Myocyte (in vitro differentiated cells): ENCODE measurements at places on chromosomes 5 and 9.

DNA sequence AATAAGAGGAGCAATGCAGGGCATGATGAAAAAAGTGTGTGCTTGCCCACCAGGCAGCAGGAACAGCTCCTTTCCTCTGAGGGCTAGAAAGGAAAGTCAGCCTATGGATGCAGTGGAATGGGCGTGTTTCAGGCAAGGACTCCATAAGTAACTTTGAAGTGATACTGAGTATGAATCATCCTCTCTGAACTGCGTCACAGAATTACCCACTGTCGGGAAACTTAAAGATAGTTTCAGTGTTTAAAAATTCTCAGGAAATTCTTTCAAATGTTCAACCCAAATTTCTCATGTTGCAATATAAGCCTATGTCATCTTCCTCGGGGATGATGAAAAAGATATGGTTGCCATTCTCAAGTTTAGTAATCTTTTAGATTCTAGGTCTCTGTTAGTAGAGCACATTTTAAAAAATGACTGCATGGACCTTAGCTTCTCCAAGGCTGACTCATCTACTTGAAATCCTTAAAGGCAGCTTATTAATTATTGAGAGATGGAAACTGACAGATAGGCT is 27.7 kb downstream of the PTCD2 start:
- DNase-seq, result no peak

- DNase-seq, result peak; percentile 50
These were observed 35.5 kb upstream of the ANXA2R start for GRCh38 chr5:43075319-43076293.

GRCh38 chr9:27560457-27560856 is 12.8 kb downstream of the C9orf72 start:
- DNase-seq, result no peak

GRCh38 chr5:81017320-81017719 is 57.2 kb downstream of the RASGRF2 start:
- no peak for DNase-seq

DNA sequence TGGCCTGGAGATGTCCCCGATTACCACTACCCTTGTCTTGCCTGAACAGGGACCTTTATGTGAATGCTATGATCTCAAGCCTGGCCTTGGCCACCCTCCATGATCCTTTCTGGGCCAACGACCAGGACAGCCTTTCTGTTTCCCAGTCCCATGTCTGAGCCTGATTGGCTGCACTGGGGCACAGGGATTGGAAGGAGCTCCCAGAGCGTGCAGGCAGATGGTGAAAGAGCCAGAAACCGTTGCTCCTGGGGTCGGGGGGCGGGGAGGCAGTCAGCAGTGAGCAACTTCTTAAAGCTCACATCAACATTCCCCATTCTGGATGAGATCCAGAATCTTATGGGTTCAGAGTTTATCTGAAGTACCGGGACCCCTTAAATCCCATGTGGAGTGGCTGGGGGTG is 84.4 kb downstream of the INSYN2B start:
- no peak for DNase-seq

- DNase-seq, result no peak
These were observed 7.7 kb upstream of the TMEFF1 start for GRCh38 chr9:100465274-100465673.

DNA sequence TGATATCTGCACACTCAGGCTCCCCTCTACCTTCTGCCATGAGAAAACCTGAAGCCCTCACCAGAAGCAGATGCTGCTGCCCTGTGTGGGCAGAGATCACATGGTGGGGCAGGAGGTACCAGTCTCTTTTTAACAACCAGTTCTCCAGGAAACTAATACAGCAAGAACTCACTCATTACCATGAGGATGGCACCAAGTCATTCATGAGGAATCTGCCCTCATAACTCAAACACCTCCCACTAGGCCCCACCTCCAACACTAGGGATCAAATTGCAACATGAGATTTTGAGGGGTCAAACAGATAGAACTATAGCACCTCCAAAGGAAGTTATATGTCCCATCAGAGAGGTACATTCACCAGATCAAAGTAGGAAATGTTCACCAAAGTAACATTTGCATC is 136.3 kb upstream of the SHB start:
- no peak for DNase-seq

GRCh38 chr5:146539973-146540372 is 24.0 kb upstream of the GPR151 start:
- no peak for DNase-seq

DNA sequence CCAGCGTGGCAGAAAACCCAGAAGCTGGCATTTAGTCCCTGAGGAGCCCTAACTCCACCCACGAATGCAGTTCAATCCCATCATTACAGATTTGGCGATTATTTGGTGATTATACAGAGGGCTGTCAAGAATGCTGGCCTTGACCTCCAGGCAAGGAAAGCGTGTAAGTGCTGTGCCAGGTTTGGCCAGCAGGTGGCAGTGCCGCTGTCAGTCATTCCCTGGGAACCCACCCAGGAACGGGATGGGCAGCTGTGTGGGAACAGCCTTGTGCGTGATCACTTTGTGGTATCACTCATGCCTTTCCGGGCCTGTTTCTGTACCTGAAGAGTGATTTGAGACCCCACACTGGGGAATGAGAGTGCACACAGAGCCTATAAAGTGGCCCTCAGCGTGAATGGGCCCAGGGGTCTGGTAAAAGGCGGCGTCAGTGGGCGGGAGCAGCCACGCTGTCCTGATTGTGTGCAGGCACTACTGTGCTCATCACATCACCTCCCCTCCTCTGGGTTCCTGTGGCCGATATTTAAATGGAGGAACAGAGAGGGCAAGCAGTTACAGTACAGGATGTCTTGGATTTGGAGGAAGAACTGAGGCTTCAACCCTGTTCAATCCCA is 215.6 kb downstream of the ROR2 start:
- DNase-seq, result peak; percentile 74

GRCh38 chr5:160685219-160685618 is 166.8 kb downstream of the ATP10B start:
- DNase-seq, result no peak

GRCh38 chr5:178182158-178182876 is 4.9 kb downstream of the GMCL2 start:
- no peak for DNase-seq

DNA sequence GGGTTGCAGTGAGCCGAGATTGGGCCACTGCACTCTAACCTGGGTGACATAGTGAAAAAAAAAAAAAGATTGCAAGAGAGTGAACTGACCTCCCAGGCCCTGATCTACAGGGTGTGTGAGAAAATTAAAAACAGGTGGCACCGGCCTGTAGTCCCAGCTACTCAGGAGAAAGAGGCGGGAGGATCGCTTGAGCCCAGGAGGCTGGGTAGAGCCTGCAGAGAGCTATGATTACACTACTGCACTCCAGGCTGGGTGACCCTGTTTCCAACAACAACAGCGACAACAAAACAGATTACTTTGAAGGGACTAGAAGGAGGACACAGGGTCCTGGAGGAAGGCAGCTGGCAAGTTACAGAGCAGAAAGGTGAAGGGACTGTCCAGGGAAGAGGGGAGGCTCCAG is 42.2 kb upstream of the FABP6 start:
- DNase-seq, result no peak

- DNase-seq, result peak; percentile 51
These were observed 392.5 kb downstream of the KDM4C start for GRCh38 chr9:7150153-7150890.

GRCh38 chr9:2017331-2018161 is 2.4 kb downstream of the SMARCA2 start:
- DNase-seq, result peak; percentile 75

DNA sequence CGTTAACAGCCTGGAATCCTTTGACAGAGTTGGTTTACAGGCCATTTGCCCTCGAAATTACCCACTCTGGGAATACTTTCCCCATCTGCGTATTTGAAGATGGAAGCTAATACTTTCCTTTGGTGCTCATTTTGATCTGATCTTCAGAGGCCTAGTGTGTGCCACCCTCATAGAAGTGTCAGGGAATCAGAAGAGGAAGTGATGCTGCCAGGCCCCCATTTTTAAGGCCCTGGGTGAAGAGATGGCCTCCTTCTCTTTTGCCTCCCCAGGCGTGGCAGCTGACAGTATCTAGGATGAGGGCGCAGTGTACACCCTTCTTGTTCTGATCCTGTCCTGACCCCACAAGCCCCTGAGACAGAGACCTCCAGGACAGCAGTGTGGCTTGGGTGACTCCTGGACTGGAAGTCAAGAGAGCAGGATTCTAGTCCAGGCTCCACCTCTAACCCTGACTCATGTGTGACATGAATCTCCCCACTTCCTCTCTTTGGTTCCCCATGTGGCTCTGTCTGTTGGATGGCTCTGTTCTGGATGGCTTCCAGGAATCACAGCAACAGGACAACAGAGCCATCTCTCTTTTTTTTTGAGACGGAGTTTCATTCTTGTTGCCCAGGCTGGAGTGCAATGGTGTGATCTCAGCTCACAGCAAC is 27.8 kb downstream of the CSF1R start:
- peak; percentile 91 for DNase-seq

GRCh38 chr5:81554647-81555046 is 160.7 kb upstream of the ACOT12 start:
- DNase-seq, result no peak

GRCh38 chr9:89042984-89043383 is 51.7 kb downstream of the S1PR3 start:
- no peak for DNase-seq

GRCh38 chr5:173290477-173291131 is 37.6 kb downstream of the STC2 start:
- peak; percentile 51 for DNase-seq

DNA sequence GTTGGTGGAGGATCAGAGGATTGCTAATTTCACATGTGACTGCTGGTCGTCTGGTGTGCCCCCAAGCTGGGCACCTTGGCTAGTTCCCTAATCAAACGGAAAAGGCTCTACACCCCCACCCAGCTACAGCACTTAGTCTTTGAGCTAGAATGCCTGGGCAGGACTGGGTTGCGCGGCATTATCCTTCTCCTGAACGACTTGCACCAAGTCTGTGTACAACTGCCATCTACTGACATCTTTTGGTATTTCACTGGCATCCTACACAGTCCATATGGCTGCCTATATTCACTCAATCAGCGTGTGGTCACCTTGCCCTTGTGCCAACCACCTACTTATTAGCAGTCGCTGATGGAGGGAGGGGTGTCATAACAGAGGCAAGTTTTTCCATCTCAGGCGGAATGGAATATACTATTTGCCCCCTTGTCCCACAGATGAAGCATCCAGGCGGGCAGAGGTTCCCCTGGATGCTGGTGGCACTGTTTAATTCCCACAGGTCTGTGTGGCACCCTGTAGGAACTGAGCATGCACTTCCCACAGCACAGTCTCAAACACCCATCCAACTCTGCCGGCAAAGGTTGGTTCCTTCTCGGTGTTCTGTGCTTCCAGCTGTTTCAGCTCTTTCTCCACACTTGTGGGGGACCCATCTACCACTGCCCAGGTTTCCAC is 150.1 kb downstream of the OSTF1 start:
- peak; percentile 30 for DNase-seq

DNA sequence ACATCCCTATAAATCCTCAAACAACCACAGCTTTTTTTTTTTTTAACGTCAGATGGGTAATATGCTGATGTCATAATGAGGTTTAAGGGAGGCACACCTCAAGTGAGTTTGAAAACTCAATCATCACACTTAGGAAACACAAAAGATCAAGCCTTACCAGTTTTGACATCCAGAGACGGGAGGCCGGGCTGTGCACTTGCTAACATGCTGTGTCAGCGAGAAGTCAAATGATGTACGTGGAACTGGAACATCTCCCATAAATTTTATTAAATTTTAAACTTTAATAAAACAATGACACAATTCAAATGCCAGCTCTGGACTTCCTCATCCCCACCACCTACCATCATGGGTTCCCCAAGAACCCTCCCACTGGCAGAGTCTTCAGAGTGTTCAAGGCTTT is 117.6 kb downstream of the C5orf15 start:
- no peak for DNase-seq

- DNase-seq, result no peak
These were observed 4.1 kb upstream of the ADGRV1 start for GRCh38 chr5:90554358-90555006.

DNA sequence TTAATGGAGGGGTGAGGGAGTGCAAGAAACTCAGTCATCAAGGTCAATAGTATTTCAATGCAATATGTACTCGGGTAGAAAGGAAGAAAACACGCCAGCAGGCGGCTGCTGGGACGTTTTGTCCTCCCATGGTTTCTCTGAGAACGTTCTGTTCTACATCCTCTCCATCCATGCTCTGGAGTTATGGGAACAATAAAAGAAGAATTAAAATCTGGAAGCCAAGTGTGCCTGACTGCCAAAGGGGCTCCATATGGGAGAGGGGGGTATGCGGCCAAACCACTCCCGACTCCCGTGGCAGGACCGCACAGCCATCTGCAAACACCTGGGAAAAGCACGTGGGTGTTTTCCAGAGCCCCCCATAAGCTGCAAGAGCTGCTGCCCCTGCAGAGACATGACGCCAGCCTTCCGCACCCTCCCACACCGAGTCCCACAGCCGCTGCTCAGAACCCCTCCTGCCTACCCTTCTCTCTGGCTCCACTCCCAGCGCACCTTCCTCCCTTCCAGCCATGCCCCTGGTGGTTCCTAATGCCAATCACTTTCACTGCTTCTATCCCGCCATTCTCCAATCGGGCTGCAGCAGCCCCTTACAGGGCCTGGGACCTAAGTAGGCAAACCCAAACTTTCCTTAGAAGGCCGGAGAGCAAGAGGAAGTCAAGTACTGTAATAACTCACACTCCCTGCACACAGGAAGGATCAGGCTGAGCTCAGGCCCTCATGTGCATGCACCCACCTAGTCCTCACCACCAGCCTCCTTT is 241.6 kb downstream of the SYK start:
- DNase-seq, result no peak

GRCh38 chr9:7342229-7342628 is 457.3 kb downstream of the DMAC1 start:
- no peak for DNase-seq

DNA sequence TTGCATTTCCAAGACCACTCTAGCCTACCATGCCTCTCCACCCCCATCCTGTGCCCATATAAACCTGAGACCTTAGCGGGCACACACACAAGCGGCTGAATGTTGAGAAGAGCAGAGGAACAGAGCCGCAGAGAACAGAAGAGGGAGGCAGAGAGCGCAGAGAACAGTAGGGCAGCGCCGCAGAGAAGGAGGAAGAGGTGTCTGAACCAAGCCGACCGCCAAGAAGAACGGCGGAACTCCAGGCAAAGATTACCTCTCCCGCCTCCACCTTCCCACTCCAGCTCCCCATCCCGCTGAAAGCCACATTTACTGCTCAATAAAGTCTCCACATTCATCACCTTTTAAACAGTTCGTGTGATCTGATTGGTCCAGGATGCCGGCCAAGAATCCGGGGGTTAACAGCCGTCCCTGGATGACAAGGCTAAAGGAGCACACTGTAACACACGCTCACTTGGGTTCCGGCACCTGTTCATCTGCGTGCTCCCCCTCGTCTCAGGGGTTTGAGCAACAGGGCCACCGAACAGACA is 33.2 kb downstream of the GRIN3A start:
- DNase-seq, result no peak

DNA sequence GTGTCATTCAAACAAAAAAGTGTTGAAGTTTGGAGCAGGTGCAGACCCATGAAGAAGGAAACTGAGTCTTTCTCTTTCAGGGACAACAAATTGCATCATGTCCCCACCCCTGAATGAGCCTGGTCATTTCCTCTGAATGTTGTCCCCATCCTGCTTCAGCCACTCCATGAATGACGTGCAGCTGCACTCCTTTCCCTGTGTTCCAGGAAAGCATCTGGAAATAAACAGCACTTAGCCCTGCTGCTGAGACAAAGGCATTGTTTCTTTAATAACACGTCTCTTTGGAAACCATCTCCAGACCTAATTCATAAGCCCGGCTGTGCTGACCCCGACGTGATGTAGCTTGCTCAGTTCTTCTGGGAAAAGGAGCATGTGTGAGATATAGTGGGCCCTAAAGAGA is 682.3 kb downstream of the BRINP1 start:
- no peak for DNase-seq

GRCh38 chr5:172473427-172473826 is 19.1 kb upstream of the SH3PXD2B start:
- DNase-seq, result no peak
